Inflammatory macrophage (primary cell): ENCODE measurements at places on chromosomes 6 and 20.

DNA sequence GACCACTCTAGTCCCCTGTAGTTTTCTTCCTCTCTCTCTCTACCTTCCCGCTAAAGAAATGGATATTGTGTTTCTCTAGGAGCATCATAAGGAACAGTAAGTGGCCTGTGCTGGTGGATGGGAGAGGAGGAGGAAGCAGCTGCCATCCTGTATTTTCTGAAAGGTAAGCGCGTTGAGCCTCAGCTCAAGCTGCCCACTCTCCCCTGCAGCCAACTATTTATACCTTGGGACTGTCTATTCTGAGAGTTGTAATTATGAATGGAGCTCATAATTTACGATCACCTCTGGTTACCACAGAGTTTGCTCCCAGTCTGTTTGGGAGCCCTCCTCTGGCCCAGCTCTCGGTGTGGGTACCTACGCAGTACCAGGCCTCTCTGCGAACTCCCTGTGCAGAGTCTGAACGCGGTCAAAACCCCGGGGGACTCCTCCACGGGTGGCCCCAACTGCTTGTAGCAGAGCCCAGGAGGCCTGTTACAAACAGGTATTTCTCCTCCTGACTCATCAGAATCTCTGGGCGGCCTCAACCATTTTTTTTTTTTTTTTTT is 285.4 kb downstream of the SMOC2 start:
- DNase-seq = no peak

DNA sequence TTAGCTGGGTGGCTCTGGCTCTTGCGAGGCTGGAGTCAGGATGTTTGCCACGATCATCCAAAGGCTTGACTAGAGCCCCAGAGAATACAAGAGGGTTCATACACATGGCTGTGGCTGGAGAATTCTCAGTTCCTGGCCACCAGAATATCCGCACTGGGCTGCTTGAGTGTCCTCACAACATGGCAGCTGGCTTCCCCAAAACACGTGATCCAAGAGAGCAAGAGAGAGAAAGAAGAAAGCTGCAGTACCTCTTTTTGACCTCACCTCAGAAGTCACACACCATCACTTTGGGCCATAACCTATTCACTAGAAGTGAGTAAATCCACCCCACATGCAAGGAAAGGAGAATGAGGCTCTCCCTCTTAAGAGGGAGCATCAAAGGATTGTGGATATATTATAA is 21.5 kb upstream of the BPIFB1 start:
- no peak for DNase-seq

DNA sequence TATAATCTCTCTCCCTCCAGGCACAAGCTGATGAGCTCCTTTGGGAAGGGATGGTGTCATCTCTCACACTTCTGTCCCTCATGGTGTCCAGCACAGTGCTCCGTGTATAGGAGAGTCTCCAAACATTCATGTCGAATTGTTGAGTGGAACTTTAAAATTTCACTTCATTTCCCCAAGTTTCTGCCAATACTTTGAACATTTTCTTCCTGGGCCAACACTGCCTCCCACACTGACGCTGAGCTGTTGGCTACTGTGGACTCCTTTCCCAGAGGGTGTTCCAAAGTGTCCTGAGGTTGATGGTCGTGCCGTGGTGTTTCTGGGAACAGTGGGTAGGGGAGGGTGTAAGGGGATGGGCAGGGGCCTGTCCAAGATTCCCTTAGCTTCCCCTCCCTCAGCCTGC is 122.7 kb downstream of the TIAM2 start:
- no peak for DNase-seq

- no peak for DNase-seq
Measured at GRCh38 chr20:64023361-64024140, 12.4 kb upstream of the C20orf204 start.

- no peak for DNase-seq
Measured at GRCh38 chr6:129236001-129236517, 353.1 kb downstream of the LAMA2 start.

DNA sequence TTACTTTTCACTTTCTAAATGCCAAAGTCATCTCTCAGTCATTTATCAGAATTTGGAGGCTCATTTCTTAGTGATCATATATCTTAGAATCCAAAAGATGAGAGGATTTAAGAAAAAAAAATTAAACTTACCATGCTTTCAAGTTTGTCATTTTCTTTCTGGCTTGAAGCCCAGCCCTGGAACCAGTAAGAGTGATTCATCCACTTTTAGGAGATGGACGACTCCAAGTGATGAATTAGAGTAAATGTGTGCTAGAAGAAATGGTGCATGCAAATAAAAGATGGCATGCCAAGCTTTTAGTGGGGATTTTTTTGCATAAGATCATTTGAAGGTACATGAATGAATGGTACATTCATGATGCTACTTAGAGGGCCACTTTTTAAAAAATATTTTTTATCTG is 20.1 kb downstream of the PLCB1 start:
- DNase-seq = no peak

GRCh38 chr6:150878347-150879213 is 13.1 kb downstream of the MTHFD1L start:
- no peak for DNase-seq
